Activated gamma-delta T cell (primary cell): ENCODE measurements at places on chromosomes 7 and 10.
A peak's percentile ranks its signal among the peaks of the same experiment; 100 is the strongest.

DNA sequence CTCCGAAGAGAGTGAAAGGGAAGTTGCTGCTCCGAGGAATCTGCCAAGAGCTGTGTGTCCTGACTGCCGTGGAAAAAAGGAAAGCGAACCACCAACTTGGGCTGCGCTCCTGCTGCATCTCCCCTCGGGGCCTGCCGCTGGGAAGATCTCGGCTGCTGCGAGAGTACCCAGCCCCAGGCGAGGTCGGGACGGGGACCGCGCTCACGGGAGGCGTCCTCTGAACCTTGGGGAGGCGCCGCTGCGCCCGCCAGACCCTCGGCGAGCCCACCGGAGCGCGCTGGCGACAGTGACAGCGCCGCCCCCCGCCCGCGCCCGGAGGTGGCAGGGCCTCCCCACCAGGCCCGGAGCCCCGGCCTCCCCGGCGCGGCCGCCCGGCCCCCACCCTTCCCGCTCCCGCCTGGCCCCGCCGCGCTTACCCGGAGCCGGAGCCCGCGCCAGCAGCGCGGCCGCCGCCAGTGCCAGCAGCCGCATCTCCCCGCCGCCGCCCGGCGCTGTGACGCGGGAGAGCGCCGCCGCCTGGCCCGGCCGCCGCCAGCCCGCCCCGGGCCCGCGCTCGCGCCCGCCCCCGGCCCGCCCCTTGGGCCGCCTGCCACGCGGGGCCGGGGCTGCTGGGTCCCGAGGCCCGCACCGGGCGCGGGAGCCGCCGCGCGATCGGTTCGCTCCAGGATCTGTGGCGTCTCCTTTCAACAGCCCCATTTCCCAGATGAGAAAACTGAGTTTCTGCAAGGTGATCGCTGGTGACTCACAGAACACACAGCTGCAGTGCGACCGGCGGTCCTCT lies at the start of gene VSTM4:
Gene VSTM4 (minus strand): TSS at position 508 of the 781 bp plus-strand sequence. CDS start 37 bp downstream, at position 471.
- DNase-seq, result peak; percentile 17

- no peak for DNase-seq
Observed at GRCh38 chr7:7639421-7639820, 1.1 kb upstream of the UMAD1 start.

DNA sequence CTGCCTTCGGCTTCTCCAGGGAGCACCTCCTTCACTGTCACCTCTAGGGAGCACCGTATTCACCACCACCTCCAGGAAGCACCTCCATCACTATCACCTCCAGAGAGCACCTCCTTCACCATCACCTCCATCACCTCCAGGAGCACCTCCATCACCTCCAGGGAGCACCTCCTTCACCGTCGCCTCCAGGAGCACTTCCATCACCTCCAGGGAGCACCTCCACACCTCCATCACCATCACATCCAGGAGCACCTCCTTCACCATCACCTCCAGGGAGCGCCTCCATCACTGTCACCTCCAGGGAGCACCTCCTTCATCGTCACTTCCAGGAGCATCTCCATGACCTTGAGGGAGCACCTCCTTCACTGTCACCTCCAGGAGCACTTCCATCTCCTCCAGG lies 102.3 kb downstream of the DNAJB6 start:
- no peak for DNase-seq

- DNase-seq, result no peak
Observed at GRCh38 chr10:547591-548081, 141.8 kb downstream of the DIP2C start.

GRCh38 chr7:1176891-1177373 lies 16.9 kb upstream of the ZFAND2A start:
- peak; percentile 43 for DNase-seq

DNA sequence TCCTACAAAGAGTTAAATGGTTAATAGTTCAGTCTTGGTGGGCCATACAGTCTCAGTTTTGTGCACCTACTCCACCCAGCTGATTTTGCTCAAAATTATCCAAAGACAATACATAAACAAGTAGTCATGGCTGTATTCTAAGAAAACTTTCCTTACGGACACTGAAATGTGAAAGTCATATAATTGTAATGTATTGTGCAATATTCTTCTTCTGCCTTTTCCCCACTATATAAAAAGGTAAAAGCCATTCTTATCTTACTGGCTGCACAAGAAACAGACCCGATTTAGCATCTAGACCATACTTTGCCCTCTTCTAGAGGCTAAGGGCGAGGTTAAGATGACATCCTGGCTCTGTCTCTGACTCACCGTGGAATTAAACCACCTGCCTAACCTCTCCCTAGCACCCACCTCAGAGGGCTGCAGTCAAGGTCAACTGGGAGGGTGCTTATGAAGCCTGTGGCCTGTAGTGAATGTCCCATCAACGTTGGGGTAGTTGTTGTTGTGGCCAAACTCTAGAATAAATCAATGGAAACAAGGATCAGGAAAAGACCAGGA lies 63.8 kb upstream of the DOCK1 start:
- DNase-seq, result no peak

DNA sequence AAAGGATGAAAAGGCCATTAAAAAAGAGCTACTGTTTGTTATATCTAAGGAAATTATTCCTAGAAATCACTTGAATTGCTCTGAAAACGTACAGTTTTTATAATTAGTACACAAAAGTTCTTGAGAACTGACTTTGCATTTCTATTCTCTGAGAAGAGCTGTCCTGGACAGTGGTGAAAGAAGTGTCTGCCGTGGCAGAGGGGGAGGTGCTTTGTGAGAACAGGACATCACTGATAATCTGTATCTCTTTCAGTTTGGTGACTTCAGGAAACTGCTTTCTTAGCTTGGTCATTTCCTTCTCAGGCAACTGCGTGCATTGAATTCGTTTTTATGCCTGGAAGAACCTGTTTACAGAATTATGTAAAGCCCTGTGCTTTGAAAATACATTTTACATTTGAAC lies 52.1 kb downstream of the POLL start:
- no peak for DNase-seq

GRCh38 chr10:58700591-58700990 lies 187.9 kb downstream of the BICC1 start:
- DNase-seq, result no peak

DNA sequence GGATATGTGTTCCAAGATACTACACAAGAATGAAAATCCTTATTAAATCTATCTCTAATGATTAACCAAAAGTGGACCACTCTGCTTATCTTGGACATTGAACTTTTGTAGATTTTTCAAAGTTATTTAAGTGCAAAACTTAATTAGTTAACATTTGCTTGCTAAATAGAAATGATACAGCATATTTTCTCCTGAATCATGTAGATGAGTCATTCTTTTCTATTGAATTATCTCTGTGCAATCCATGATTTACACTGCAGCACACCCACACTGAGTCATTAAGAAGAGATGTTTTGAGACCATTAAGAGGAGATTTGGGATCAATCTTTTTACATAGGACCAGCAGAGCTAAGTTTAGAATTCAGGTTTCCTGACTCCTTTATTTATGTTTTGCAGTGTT lies 6.6 kb upstream of the ABCC2 start:
- no peak for DNase-seq

DNA sequence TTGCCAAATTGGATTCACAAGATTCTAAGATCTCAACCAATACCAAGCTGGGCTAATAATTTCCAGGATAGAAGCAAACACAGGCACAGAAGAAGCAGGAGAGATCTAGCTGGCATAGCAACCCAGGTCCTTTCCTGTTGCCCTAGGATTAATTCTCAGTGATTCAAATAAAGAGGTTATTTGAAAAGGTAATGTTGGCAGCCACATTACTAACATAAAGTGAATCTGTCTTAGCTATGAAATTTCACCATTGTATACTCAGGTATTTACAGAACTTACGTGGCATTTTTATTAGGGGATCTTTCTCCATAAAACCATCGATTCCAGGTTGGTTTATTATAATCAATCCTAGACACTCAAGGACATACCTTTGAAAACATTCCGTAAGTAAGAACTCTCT lies 379.3 kb upstream of the POM121L12 start:
- no peak for DNase-seq

- no peak for DNase-seq
Observed at GRCh38 chr7:142581341-142581740, 167.9 kb upstream of the PRSS1 start.
